Fibroblast of skin of abdomen (primary cell): ENCODE measurements at places on chromosomes 7 and 10.
A peak's percentile ranks its signal among the peaks of the same experiment; 100 is the strongest.

DNA sequence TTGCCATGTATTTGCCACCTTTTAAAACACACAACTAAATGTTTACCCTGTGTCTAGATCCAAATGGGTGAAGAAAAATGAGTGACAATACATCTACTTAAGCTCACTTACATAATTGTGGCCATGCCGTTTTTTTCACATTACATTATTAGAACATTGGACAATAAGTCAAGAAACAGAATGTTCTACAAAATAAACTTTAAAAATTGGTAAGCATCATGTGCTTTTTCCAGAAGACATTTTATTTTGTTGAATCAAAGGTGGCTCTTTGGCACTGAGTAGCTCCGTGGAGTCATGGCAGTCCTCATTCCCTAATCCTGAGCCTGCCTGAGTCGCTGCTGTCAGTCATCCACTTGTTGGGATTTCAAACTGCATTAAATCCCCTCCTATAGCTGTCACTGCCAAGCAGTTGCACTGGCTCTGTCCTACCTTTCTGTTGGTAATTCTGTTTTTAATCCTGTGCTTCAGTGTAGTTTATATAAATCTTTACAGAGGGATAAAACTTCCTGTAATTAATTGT lies 32.3 kb downstream of the CAV1 start:
- no peak for DNase-seq

DNA sequence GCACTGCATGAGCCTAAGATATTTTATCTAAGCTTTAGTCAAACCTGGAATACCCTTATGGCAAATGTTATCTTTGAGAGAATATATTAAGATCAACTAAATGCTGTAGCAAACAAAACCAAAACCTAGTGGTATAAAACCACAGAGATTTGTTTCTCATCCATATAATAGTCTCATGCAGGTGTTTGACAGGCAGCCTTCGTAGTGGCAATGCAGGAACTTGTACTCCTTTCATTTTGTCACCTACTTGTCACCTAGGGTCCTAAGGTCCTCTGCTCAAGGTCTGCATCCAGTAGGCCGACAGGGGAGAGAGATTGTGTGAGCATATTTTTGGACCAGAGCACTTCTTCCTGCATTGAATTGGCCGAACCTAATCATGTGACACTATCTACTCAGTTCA lies 352.6 kb downstream of the GPR37 start:
- DNase-seq, result no peak

GRCh38 chr10:51085204-51085603 lies 10.9 kb downstream of the PRKG1 start:
- DNase-seq, result no peak

GRCh38 chr7:140581411-140581810 lies 59.2 kb downstream of the DENND2A start:
- no peak for DNase-seq

- no peak for DNase-seq
Measured at GRCh38 chr7:158362001-158362400, 225.6 kb downstream of the PTPRN2 start.

DNA sequence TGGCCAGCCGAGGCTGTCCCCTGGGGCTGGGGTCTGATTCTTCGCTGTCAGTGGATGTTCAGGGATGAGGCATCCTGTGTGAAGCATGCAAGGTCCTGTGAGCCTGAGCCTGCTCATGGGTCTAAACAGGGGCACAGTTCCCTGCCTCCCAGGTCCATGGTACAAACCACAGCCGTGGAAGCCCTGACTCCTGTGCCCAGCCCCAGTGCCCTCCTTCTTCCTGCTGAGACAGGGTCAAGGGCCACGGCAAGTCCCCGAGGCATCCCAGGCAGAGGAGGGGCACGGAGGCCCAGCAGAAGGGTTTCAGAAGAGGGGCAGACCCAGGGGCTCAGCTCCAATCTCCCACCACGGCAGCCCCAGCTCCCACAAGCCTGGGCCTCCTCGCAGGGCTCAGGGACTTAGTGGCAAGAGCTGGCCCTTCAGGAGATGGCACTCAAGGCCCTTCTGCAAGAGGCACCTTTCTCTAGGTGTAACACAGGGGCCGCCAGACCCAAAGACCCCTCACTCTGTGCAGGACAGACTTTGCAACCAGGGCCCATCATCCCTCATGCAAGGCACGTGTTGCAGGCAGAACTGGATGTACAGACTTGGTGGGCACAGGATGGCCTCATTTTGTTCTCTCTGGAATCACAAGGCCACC lies 248.8 kb downstream of the TCERG1L start:
- DNase-seq, result no peak

DNA sequence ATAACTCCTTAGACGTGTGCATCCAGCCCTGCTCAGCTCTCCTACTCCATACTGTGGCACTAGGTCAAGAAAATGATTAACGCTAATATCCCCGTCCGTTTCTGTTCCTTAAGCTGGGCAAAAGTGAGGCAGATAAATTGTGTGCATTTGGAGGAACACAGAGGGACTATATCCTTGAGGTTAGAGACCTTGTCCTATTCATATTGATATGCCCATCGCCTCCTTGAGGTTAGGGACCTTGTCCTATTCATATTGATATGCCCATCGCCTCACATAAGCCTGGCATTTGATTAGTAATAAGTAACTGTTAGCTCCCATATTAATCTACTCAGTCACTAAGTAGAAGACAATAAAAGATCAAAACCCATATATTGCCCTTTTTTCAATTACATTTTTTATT lies 12.9 kb upstream of the TAX1BP1 start:
- no peak for DNase-seq

GRCh38 chr7:99720800-99721595 lies 14.0 kb downstream of the CYP3A7 start:
- DNase-seq, result no peak

DNA sequence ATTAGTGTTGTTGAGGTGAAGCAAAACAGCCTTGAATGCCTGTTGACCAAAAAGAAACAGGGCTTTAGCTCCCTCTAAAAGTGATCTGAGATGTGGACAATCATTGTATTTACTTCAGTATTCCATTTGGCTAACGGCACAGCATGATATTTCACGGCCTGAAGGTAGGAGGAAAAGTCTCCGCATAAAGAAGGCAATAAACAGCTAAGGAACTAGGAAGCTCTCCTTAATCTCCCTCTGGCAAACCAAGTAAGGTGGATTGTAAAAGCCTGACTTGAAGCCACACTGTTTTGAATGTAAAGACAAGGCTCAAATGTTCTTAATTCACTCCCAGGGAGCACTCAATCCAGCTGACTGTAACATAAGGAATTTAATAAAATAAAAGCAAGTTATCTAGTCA lies 160.0 kb upstream of the ZNF804B start:
- DNase-seq, result no peak

DNA sequence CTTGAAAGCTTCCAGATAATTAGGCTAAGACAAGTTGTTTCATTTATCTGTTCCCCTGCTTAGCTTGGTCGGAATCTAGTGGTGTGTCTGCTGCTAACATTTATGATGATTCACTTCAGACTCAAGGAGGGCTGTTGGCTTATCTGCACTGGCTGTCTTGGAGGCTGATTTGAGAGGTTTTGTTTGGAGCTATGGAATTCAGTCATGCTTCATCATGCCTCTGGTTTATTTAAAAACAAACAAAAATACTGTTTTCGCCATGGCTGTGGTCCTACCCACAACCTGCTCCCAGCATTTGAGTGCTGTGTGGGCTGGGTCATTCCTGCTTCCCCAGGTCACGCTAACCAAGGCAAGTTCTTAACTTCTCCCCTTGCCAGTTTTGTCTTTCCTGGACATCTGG lies 11.7 kb upstream of the ARPC1B start:
- peak; percentile 64 for DNase-seq

DNA sequence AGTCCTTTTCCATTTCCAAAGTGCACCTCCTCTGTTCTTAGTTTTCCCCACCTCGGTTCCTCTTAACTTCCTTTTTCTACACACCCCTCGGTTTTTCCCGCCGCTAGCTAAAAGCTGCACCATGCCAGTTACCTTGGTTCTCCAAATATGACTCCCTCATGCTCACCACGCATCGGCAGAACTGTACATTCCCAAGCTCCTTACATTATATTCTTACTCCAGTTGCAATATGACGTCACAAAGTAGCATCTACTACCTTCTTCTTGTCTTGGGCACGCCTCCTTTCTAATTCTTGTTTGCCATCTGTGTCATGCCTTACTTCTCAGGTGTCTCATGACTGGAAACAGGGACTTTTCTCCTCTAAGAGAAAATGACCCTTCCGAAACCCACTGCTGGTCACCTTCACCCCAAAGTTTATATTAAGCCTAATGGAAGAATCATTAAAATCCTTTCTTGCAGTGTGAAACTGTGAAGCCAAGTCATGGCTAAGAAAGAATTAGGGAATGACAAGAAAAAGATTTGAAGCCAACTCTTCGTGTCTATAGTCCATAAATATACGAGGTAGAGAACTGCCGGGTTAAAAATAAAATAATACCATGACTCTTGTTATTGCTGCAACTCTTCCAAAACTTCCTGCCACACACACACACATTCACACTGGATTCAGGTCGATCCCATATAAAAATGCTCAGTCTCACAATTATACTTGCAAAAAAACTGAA lies 1.7 kb downstream of the ESYT2 start:
- DNase-seq, result no peak

GRCh38 chr7:108094346-108094745 lies 35.8 kb downstream of the LAMB4 start:
- DNase-seq, result peak; percentile 96
